ENCODE measurements at places on chromosomes 3 and 15. TPM values are rescaled to one million over a fixed set of nuclear protein-coding genes. Genes with fewer than 3 reads are reported as not detected.

GRCh38 chr15:71272932-71273331 is 157.7 kb downstream of the THSD4 start:
- peaks cover 4% of the 10 kb centered on the region for H3K4me1 ChIP-seq
- no peaks in the 10 kb centered on the region for H3K27me3 ChIP-seq
- no peak overlapping the region for H3K4me3 ChIP-seq
- H3K27ac ChIP-seq, result peak overlapping the region; percentile 9

DNA sequence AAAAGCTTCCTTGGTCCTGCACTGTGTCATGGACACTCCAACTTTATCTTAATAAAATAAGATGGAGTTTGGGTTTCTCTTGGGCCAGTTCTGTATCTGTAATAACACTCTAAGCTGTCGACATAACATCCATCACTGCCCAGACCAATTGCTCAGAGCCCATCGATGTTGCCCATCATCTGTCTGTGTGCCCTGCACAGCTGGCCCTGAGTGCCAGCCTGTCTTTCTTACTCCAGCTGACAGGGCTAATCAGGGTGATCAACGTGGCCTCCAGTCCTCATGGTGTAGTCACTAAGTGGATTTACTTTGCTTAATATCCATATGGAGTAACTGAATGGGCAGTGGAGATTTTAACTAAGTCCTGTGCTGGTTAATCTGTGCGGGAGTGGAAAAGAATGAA is 419.8 kb upstream of the TPM1 start:
- DNase-seq, result no peak
- no peak overlapping the region for H3K4me3 ChIP-seq
- H3K27ac ChIP-seq, result no peak overlapping the region

GRCh38 chr3:45145681-45146614 is at the start of gene CDCP1:
TSS of gene CDCP1 (minus strand) at chr3:45146378. CDS start at chr3:45146287, 91 bp downstream.
- DNase-seq, result no peak
- H3K27me3 ChIP-seq, result peaks cover 74% of the 10 kb centered on the region
- H3K4me3 ChIP-seq, result peak within 1 kb of the TSS; percentile 61
- H3K27ac ChIP-seq, result no peak within 1 kb of the TSS
- H3K4me1 ChIP-seq, result peaks cover 13% of the 10 kb centered on the region

GRCh38 chr3:138408751-138409570 is 25.5 kb upstream of the ESYT3 start:
- no peak for DNase-seq
- H3K27ac ChIP-seq, result no peak overlapping the region
- H3K4me1 ChIP-seq, result peaks cover 12% of the 10 kb centered on the region
- no peaks in the 10 kb centered on the region for H3K27me3 ChIP-seq
- H3K36me3 ChIP-seq, result peaks cover 21% of the 10 kb centered on the region

- no peak for DNase-seq
- H3K36me3 ChIP-seq, result no peaks in the 10 kb centered on the region
- H3K4me3 ChIP-seq, result no peak overlapping the region
- H3K4me1 ChIP-seq, result peaks cover 5% of the 10 kb centered on the region
Measured at GRCh38 chr15:83092309-83092976, 15.0 kb upstream of the TM6SF1 start.

DNA sequence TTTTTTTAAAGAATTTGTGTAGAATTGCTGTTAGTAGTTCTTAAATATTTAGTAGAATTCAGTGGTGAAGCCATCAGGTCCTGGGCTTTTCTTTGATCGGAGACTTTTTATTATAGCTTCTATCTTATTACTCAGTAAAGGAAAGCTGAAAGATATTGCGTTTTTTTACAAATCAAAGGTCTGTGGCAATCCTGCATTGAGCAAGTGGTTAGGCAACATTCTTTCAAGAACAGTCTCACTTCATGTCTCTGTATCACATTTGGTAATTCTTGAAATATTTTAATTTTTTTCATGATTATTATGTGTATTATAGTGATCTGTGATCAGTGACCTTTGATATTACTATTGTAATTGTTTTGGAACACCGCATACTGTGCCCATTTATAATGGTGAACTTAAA is 140.8 kb downstream of the UNC13C start:
- no peaks in the 10 kb centered on the region for H3K27me3 ChIP-seq
- no peaks in the 10 kb centered on the region for H3K4me1 ChIP-seq
- no peaks in the 10 kb centered on the region for H3K36me3 ChIP-seq

DNA sequence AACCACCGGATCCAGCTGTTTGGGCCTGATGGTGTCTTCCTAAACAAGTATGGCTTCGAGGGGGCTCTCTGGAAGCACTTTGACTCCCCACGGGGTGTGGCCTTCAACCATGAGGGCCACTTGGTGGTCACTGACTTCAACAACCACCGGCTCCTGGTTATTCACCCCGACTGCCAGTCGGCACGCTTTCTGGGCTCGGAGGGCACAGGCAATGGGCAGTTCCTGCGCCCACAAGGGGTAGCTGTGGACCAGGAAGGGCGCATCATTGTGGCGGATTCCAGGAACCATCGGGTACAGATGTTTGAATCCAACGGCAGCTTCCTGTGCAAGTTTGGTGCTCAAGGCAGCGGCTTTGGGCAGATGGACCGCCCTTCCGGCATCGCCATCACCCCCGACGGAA is 60.1 kb upstream of the CCR4 start:
- no peak overlapping the region for H3K27ac ChIP-seq
- peaks cover 26% of the 10 kb centered on the region for H3K27me3 ChIP-seq
- no peak for DNase-seq
- no peaks in the 10 kb centered on the region for H3K4me1 ChIP-seq

GRCh38 chr15:39139431-39140059 is 441.3 kb upstream of the THBS1 start:
- H3K36me3 ChIP-seq, result no peaks in the 10 kb centered on the region
- H3K4me3 ChIP-seq, result no peak overlapping the region
- peak overlapping the region; percentile 34 for H3K27ac ChIP-seq
- no peaks in the 10 kb centered on the region for H3K27me3 ChIP-seq
- DNase-seq, result no peak

DNA sequence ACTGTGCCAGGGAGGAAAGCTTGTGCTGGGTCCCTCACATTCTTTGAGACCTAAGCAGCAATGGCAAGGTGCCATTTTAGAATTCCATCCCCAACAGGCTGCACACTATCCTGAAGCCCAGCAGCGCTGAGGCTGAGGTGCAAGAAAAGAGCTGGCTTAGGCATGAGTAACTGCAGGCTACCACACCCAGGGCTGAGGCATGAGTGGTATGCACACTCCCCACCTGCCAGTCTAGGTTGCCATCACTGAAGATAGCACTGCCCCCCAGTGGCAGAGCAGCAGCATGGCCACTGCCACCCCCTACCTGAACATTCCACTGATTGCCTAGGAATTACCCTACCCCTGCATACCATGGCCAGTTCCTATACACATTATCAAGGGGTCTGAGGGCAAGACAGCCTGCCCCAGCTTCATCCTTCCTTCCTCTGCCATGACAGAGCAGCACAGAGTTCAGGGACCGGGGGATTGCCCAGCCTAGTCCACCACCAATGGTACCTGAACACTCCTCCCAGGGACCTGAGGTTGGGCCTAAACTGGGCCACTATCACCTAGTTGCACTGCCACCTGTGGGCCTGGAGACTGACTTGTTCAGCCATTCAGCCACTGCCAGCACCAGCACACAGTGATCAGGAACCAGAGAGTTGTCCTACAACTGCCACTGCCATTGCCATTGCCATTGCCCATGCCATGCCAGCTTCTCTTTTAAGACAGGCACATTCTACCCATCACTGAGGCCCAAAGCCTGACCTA is 129.8 kb downstream of the SATB1 start:
- no peaks in the 10 kb centered on the region for H3K4me1 ChIP-seq
- H3K36me3 ChIP-seq, result no peaks in the 10 kb centered on the region
- no peak overlapping the region for H3K4me3 ChIP-seq
- no peaks in the 10 kb centered on the region for H3K27me3 ChIP-seq

GRCh38 chr15:68650901-68651709 is 72.3 kb downstream of the CORO2B start:
- no peak for DNase-seq
- peaks cover 6% of the 10 kb centered on the region for H3K36me3 ChIP-seq
- H3K27me3 ChIP-seq, result no peaks in the 10 kb centered on the region
- H3K27ac ChIP-seq, result no peak overlapping the region
- peaks cover 30% of the 10 kb centered on the region for H3K4me1 ChIP-seq
- H3K4me3 ChIP-seq, result no peak overlapping the region

DNA sequence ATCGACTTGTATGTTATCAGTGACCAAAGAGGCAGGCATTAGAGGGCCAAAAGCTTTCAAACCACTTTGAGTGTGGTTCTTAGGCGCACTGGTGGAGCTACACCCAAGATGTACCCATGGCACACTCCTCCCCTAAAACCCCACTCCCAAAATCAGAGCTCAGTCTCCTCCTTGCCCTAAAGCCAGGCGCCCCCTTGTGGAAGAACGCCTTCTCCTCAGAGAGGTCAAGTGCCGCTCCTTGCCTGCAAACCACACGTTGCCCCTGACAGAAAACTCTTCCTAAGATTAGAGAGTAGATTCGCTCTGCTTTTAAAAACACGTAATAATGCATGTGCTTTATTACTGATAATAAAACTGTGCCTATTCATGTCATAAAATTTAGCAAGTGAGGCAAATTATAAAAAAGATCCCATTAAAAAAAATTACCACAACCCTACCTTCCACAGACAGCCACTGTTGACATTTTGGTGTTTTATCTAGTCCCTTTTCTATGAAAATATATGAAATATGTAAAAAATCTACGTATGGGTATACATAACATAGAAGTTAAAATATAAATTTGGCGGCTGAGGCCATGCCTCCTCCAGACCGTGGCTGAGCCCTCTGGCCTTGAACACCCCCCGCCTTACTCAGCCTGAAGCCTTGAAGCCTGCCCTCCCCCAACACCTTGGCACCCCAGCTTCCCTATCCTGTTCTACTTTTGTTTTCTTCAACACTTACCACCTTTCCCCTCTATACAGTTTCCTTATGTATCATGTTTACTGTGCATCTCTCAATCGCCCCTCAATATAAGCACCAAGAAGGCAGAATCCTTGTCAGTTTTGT is 33.5 kb downstream of the BCL2L10 start:
- DNase-seq, result peak; percentile 81
- H3K27me3 ChIP-seq, result no peaks in the 10 kb centered on the region
- no peaks in the 10 kb centered on the region for H3K36me3 ChIP-seq
- no peak overlapping the region for H3K4me3 ChIP-seq
- H3K4me1 ChIP-seq, result peaks cover 6% of the 10 kb centered on the region

DNA sequence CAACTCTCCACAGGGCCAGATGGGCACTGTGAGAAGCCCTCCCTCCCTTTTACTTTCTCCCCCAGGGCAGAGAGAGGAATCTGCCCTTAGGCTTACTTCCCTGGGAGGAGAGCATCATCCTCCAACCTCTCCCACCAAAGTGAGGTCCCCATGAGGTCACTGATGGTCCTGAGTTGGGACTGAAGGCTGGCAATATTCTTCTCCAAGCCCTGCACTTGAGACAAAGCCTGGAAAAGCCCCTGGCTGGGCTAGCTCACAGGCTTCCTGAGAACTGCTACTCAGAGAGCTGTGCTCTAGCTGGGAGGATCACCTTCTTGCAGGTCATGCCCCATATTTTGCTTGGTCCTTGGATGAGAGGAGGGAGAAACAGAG is 110.0 kb upstream of the MEF2A start:
- no peak for DNase-seq
- H3K4me1 ChIP-seq, result peaks cover 64% of the 10 kb centered on the region
- no peak overlapping the region for H3K4me3 ChIP-seq
- H3K27me3 ChIP-seq, result no peaks in the 10 kb centered on the region
- no peaks in the 10 kb centered on the region for H3K36me3 ChIP-seq

- no peak overlapping the region for H3K4me3 ChIP-seq
- DNase-seq, result no peak
- H3K36me3 ChIP-seq, result peaks cover 31% of the 10 kb centered on the region
- no peak overlapping the region for H3K27ac ChIP-seq
Measured at GRCh38 chr15:52328680-52329079, 33.1 kb upstream of the MYO5C start.

- H3K27me3 ChIP-seq, result no peaks in the 10 kb centered on the region
- DNase-seq, result no peak
- no peaks in the 10 kb centered on the region for H3K36me3 ChIP-seq
- H3K27ac ChIP-seq, result no peak overlapping the region
- H3K4me3 ChIP-seq, result no peak overlapping the region
- no peaks in the 10 kb centered on the region for H3K4me1 ChIP-seq
Measured at GRCh38 chr3:25288413-25288812, 139.7 kb upstream of the RARB start.

DNA sequence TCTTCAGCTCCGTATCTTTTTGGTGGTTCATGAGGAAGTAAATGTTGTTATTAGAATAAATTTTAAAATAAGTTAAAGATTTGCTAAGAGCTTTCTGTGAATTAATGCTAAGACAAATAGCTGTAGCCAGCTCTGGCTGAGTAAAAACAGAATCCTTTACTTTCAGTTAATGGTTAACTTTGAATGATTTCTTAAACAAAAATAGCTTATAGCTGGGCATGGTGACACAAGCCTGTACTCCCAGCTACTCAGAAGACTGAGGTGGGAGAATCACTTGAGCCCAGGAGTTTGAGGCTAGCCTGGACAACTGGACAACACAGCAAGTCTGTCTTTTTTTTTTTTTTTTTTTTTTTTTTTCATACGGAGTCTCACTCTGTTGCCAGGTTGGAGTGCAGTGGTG is 25.0 kb downstream of the TCAIM start:
- H3K27ac ChIP-seq, result no peak overlapping the region
- no peaks in the 10 kb centered on the region for H3K27me3 ChIP-seq
- H3K4me3 ChIP-seq, result no peak overlapping the region
- DNase-seq, result no peak
- no peaks in the 10 kb centered on the region for H3K4me1 ChIP-seq

- no peak overlapping the region for H3K27ac ChIP-seq
- no peaks in the 10 kb centered on the region for H3K27me3 ChIP-seq
- H3K4me1 ChIP-seq, result peaks cover 47% of the 10 kb centered on the region
- no peak for DNase-seq
- H3K36me3 ChIP-seq, result no peaks in the 10 kb centered on the region
- no peak overlapping the region for H3K4me3 ChIP-seq
Measured at GRCh38 chr3:63942528-63942927, 30.3 kb upstream of the SCAANT1 start.

GRCh38 chr3:23002151-23002550 is 201.0 kb upstream of the UBE2E2 start:
- no peak for DNase-seq
- H3K4me1 ChIP-seq, result peaks cover 5% of the 10 kb centered on the region
- no peak overlapping the region for H3K4me3 ChIP-seq
- H3K27me3 ChIP-seq, result no peaks in the 10 kb centered on the region
- H3K27ac ChIP-seq, result no peak overlapping the region

The TMEM266 gene
- total RNA-seq, result not detected

The SPINK8 gene
- not detected for total RNA-seq

The CYB561D2 gene
- total RNA-seq, result 7.0 TPM

The SHF gene
- 4.4 TPM for total RNA-seq

The COL6A6 gene
- 2.1 TPM for total RNA-seq

The GOLGA8J gene
- 0.41 TPM for total RNA-seq

The ATP13A5 gene
- total RNA-seq, result not detected

The REC114 gene
- 1.4 TPM for total RNA-seq

The SLC38A3 gene
- 10.4 TPM for total RNA-seq

The GABRG3 gene
- total RNA-seq, result not detected

The BOC gene
- total RNA-seq, result 6.7 TPM

The ACVR2B gene
- total RNA-seq, result 5.5 TPM

The TPRG1 gene
- 1.5 TPM for total RNA-seq

The TRAIP gene
- 0.63 TPM for total RNA-seq
